ENCODE measurements at places on chromosomes 3 and 15.

DNA sequence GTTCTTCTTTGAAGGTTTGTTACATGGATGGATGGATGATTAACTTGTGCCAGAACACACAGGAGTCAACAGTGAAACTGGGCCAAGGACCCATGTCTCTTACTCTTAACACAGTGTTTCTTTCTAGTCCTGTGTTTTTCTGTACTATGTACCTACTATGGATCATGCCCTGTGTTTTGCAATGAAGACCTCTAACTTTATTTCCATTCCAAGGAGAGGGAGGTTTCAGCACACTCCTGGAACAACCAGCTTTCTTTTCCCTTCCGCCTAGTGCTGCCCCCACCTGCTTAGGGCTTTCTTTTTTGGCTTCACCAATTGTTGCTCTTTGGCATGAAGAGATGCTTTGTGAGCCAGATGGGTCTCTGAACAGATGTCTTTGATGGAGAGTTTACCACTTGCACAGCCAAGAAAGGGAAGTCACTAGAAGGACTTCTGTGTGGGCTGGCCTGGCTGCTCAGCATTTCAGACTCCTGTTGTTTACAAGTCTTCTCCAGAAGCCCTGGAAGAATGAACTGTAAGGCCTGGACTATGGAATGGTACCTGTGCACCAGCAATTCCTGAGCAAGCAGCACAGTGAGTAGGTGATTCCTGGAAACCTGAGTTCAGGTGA, 44.5 kb downstream of the SNAPC5 start:
- DNase-seq: no peak
- no peaks in the 10 kb centered on the region for H3K27me3 ChIP-seq
- H3K27ac ChIP-seq: no peak overlapping the region
- H3K36me3 ChIP-seq: peaks cover 17% of the 10 kb centered on the region
- no peaks in the 10 kb centered on the region for H3K4me1 ChIP-seq

- no peak overlapping the region for H3K27ac ChIP-seq
- H3K4me3 ChIP-seq: no peak overlapping the region
- no peak for DNase-seq
These were observed 51.7 kb upstream of the CAPN7 start for GRCh38 chr3:15154326-15154725.

- H3K27me3 ChIP-seq: no peaks in the 10 kb centered on the region
- H3K4me1 ChIP-seq: peaks cover 36% of the 10 kb centered on the region
- H3K4me3 ChIP-seq: no peak overlapping the region
- peaks cover 6% of the 10 kb centered on the region for H3K36me3 ChIP-seq
- H3K27ac ChIP-seq: peak overlapping the region; percentile 25
These were observed 30.8 kb downstream of the B3GNT5 start for GRCh38 chr3:183283886-183284285.

GRCh38 chr3:79917561-79917960, 149.8 kb upstream of the ROBO1 start:
- no peaks in the 10 kb centered on the region for H3K4me1 ChIP-seq
- no peak overlapping the region for H3K4me3 ChIP-seq
- no peaks in the 10 kb centered on the region for H3K36me3 ChIP-seq
- no peak overlapping the region for H3K27ac ChIP-seq
- H3K27me3 ChIP-seq: no peaks in the 10 kb centered on the region

DNA sequence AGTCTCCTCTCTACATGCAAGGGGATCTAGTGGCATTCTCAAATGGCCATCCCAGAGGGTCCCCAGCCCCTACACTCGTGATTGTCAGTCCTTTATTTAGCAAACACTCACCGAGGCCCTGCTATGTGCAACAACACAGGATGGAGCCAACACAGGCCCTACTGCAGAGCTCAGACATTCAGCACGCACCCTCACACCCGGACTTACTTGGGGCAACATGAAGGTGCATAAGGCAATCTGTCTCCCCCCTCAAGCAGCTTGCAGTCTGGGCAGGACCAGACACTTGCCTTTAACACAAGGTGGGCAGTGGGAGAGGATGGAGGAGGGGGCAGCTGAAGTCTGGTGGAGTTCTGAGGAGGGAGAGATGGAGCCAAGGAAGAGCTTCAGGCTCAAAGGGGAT, 258.4 kb downstream of the XXYLT1 start:
- peaks cover 4% of the 10 kb centered on the region for H3K4me1 ChIP-seq
- H3K4me3 ChIP-seq: no peak overlapping the region
- no peak overlapping the region for H3K27ac ChIP-seq
- no peaks in the 10 kb centered on the region for H3K36me3 ChIP-seq
- no peak for DNase-seq

- H3K36me3 ChIP-seq: no peaks in the 10 kb centered on the region
- no peaks in the 10 kb centered on the region for H3K27me3 ChIP-seq
- H3K4me1 ChIP-seq: no peaks in the 10 kb centered on the region
- H3K4me3 ChIP-seq: no peak overlapping the region
- no peak for DNase-seq
- H3K27ac ChIP-seq: no peak overlapping the region
These were observed 1097.3 kb upstream of the EPHA6 start for GRCh38 chr3:95717048-95717447.

- H3K27ac ChIP-seq: peak overlapping the region; percentile 75
- peaks cover 1% of the 10 kb centered on the region for H3K36me3 ChIP-seq
- peak overlapping the region; percentile 32 for H3K4me3 ChIP-seq
- peaks cover 66% of the 10 kb centered on the region for H3K4me1 ChIP-seq
These were observed 217.0 kb upstream of the ICE2 start for GRCh38 chr15:60695713-60696522.

DNA sequence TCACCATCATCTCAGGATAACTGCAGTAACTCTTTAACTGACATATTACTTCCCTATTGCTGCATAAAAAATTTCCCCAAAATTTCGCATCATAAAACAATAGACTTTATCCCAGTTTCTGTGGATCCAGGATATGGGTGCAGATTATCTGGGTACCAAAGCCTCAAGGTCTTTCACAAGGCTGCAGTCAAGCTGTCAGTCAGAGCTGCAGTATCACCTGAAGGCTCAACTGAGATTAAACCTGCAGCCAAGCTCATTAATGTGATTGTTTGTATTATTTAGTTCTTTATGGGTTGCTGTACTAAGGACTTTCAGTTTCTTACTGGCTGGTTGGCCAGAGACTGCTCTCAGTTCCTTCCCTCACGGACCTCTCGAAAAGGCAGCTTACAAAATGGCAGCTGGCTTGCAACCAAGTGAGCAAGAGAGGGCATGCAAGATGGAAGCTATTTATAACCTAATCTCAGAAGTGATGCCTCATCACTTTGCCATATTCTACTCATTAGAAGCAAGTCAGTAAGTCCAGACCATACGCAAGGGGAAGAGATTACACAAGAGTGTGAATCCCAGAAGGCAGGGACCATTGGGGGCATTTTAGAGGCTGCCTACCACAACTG, 54.9 kb downstream of the DCUN1D1 start:
- peaks cover 30% of the 10 kb centered on the region for H3K36me3 ChIP-seq

GRCh38 chr3:196624067-196624790, 15.3 kb upstream of the NRROS start:
- H3K36me3 ChIP-seq: peaks cover 1% of the 10 kb centered on the region
- H3K27ac ChIP-seq: peak overlapping the region; percentile 63

- H3K27ac ChIP-seq: no peak overlapping the region
- no peak for DNase-seq
- peaks cover 19% of the 10 kb centered on the region for H3K36me3 ChIP-seq
These were observed 13.5 kb upstream of the ZFYVE19 start for GRCh38 chr15:40793216-40793989.

DNA sequence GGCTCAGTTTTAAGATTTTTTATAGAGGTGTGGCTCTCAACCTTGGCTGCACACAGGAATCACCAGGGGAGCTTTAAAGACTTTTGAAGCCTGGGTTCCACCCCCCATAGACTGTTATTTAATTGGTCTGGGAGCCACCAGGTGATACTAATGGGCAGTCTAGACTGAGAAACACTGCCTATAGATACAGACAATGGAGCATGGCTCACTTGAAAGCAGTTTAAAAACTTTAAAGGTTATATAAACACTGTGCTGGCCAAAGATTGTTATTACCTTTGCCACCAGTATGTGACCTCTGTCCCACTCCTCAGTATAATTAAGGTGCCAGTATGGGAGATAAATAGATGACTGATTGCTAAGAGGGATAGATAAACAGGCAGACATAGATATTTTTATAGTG, 3.8 kb downstream of the GOLIM4 start:
- peaks cover 35% of the 10 kb centered on the region for H3K4me1 ChIP-seq
- no peak overlapping the region for H3K27ac ChIP-seq
- no peak overlapping the region for H3K4me3 ChIP-seq
- DNase-seq: no peak
- H3K36me3 ChIP-seq: no peaks in the 10 kb centered on the region

DNA sequence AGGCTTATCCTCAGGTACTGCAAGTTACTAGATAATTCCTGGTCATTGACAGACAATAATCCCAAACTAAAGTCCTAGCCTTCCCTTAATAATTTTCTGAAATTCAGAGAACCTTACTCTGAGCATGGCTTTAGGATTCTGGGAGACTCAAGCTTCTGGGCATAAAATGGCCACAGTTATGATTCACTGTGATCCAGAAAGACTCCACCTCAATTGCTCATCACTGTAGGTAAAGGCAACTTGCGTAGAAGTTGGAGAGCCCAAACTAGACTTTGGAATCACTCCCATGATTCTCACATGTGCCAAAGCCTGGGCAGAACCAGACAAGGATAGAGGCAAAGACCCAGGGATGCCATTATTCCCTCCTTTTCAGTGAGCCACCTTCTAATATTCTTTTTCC, 195.3 kb downstream of the OSBPL10 start:
- peaks cover 6% of the 10 kb centered on the region for H3K27me3 ChIP-seq
- H3K4me3 ChIP-seq: no peak overlapping the region
- DNase-seq: no peak
- no peaks in the 10 kb centered on the region for H3K4me1 ChIP-seq
- H3K27ac ChIP-seq: no peak overlapping the region
- H3K36me3 ChIP-seq: no peaks in the 10 kb centered on the region

DNA sequence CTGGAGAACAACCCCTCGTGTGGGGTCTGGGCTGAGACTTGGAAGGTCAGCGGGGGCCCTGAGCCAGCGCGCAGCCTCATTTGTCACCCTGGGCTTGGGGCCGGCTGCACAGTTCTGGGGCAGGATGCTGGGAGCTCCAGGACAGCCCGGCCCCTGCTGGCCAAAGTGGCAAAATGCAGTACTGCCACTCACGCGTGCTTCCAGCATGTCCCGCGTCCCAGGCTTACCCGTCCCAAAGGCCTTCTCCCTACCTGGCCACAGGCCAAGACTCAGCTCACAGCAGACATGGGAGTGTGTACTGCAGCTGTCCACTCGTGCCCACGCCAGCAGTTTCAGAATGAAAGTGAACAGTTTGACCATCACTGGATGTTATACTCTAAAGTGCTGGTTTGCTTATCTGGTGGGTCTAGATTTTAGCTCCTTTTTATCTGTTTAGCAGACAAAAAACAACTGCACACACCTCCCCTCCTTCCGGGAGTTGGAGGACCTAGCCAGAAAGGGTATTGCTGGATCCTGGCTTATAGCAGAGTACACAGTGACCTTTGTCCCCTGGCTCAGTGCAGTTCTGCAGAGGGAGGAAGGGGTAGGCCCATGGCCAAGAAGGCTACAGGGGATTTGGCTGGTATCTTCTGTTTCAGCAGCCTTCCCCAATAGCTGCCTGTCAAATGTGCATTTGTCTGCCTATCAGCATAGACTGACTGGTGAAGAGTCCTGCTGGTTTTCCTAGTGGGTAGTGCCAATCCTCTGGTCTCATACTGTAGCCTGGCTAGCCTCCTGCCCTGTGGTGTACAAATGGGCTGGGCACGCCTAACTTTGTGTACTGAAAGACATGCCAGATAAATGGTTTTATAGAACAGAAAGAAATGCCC, 23.2 kb upstream of the IP6K2 start:
- DNase-seq: peak; percentile 24
- H3K36me3 ChIP-seq: no peaks in the 10 kb centered on the region
- no peak overlapping the region for H3K4me3 ChIP-seq
- no peak overlapping the region for H3K27ac ChIP-seq
- no peaks in the 10 kb centered on the region for H3K4me1 ChIP-seq
- H3K27me3 ChIP-seq: no peaks in the 10 kb centered on the region

DNA sequence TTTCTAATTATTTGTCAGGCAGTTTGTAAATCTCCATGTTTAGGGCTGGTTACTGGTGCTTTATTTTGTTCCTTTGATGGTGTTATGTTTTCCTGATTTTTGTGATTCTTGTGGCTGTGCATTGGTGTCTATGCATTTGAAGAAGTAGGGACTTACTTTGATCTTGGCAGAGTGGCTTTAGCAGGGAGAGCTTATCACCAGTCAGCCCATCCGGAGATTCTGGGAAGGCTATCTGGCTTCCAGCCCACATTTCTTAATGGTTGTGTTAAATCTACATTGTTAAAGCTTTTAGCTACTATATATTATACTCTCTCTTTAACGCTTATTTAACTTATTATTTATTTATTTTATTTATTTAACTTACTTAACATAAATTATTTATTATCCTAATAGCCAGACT, 35.1 kb downstream of the FBXL2 start:
- no peak for DNase-seq
- no peak overlapping the region for H3K27ac ChIP-seq
- H3K4me1 ChIP-seq: no peaks in the 10 kb centered on the region
- H3K27me3 ChIP-seq: peaks cover 10% of the 10 kb centered on the region
- no peaks in the 10 kb centered on the region for H3K36me3 ChIP-seq

DNA sequence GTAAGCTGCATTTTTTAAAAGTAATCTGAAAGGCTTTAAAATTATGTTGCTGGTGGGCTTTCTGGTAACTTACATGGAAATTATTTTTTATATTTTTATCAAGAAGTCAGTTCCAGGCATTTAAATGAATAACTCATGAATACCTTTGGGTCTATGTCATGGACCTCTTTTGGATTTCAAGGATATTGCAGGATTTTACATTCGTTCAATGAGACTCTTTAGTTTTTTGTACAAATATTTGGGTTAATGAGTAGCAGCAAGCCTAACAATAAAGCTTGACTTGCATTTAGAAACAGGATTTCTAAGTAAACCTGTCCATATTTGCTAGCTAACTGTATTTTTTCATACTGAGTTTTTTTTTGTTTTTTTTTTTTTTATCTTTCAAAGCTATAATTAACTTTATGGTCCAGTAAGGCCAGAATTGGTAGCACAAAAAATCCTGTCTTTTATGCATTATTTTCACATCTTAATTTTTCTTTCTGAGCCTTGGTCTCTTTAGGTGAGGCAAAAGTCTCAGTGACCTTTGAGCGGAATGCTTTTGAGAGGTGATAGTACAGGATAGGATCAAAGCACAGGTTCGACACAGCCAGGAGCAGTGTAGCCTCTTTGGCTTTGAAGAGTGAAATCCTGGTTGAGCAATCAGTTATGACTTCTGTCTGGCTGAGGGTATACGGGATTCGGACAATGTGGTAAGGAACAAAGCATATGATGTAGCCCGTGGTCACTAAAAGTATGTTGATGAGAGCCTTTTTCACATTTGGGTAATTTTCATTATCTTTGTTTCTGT, 4.8 kb downstream of the GPR171 start:
- peaks cover 60% of the 10 kb centered on the region for H3K36me3 ChIP-seq
- H3K27me3 ChIP-seq: no peaks in the 10 kb centered on the region
- peak overlapping the region; percentile 99 for H3K27ac ChIP-seq
- peak overlapping the region; percentile 96 for H3K4me3 ChIP-seq
- peaks cover 50% of the 10 kb centered on the region for H3K4me1 ChIP-seq

GRCh38 chr3:49007068-49007770, at the start of gene WDR6:
Gene WDR6 (plus strand): TSS chr3:49007391. CDS start chr3:49007432, 41 bp downstream.
- peaks cover 29% of the 10 kb centered on the region for H3K4me1 ChIP-seq
- H3K36me3 ChIP-seq: peaks cover 15% of the 10 kb centered on the region
- no peaks in the 10 kb centered on the region for H3K27me3 ChIP-seq

- DNase-seq: no peak
- no peaks in the 10 kb centered on the region for H3K4me1 ChIP-seq
- H3K36me3 ChIP-seq: peaks cover 5% of the 10 kb centered on the region
- no peak overlapping the region for H3K27ac ChIP-seq
- no peaks in the 10 kb centered on the region for H3K27me3 ChIP-seq
These were observed 64.7 kb upstream of the SEC22A start for GRCh38 chr3:123137001-123137400.

GRCh38 chr3:141436180-141436579, 50.6 kb upstream of the RASA2 start:
- DNase-seq: no peak
- H3K4me1 ChIP-seq: peaks cover 14% of the 10 kb centered on the region
- H3K36me3 ChIP-seq: peaks cover 3% of the 10 kb centered on the region

All from activated T-helper 1 cell treated with anti-CD3 and anti-CD28 coated beads, Interleukin-12 subunit alpha, Interleukin-12 subunit beta, Interleukin-2, Interleukin-4 antibody, amounts not matched to agents 30 ng/mL and 10 ng/mL and 1 ng/mL, durations not matched to agents 14 hours and 24 hours and 36 hours (primary cell).